ENCODE measurements at places on chromosomes 3 and 15.

DNA sequence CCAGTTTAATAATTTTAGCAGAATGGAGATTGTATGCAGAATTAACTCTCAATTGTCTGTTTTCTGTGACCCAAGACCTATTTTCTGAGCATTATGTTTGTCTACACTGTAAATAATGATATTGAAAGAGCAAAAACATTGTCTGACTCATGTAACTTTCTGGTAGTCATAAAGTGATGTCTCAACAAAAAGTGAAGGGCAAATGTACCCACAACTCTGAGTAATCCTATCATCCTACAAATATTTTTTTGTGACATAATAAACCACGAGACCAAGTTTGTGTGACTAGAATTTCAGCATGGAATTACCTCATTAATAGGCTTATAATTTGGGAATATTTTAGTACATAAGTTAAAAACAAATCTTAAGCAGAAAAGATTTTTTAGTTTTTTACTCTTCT is 15.4 kb upstream of the ABHD10 start:
- DNase-seq = no peak

- no peak for DNase-seq
Measured at GRCh38 chr3:185759512-185759911, 65.3 kb downstream of the IGF2BP2 start.

GRCh38 chr3:100185847-100186246 is 71.5 kb upstream of the FILIP1L start:
- DNase-seq = no peak

GRCh38 chr3:133548090-133548489 is 25.4 kb upstream of the CDV3 start:
- DNase-seq = no peak

Measured in right lobe of liver (tissue), 6 donors.